ENCODE measurements at places on chromosomes 12 and 14.

- DNase-seq = no peak
Observed at GRCh38 chr14:52692248-52692962, 3.0 kb downstream of the ERO1A start.

DNA sequence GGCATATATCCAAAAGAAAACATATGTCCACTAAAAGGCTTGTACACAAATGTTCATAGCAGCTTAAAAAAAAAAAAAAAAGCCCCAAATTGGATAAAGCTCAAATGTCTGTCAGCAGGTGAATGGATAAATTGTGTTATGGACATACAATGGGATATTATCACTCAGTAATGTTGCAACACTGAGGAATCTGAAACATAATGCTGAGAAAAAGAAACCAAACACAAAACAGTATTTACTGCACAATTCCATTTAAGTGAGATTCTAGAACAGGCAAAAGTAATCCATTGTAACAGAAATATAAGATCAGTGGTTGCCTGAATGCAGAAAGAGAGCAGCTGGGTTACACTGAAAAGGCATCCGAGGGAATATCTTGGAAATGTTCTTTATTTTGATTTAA is 117.9 kb downstream of the SLC15A5 start:
- no peak for DNase-seq

GRCh38 chr14:90940318-90940962 is 120.0 kb downstream of the RPS6KA5 start:
- no peak for DNase-seq

- no peak for DNase-seq
Observed at GRCh38 chr12:132909030-132909368, 21.6 kb upstream of the CHFR start.

GRCh38 chr14:89288114-89288513 is 128.9 kb downstream of the FOXN3 start:
- no peak for DNase-seq

- no peak for DNase-seq
Observed at GRCh38 chr12:41228066-41228820, 40.1 kb downstream of the PDZRN4 start.

DNA sequence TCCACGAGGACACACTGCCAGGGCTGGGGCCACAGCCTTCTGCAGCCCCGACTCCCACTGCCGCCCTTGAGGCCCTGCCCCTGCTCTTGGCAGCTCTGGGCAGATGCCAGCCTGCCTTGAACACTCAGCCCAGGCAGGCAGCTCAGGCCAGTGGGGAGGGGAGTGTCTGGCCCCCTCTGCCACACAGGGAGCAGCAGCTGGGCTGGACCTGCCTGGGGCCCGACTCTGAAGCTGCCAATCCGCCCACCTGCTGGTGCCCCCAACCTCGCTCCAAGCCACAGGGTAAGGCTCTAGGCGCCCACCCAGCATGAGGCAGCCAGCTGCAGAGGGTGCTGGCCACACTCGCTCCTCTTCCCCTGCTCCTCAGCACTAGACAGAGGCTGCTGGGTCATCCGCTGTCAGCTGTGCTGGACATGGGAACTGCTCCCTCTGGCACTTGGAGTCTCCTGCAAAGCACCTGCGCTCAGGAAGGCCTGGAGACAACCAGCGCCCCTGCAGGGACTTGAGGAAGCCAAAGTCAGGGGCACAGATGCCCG is 24.6 kb upstream of the NUDT14 start:
- no peak for DNase-seq

- no peak for DNase-seq
Observed at GRCh38 chr14:26987744-26988363, 390.0 kb upstream of the NOVA1 start.

DNA sequence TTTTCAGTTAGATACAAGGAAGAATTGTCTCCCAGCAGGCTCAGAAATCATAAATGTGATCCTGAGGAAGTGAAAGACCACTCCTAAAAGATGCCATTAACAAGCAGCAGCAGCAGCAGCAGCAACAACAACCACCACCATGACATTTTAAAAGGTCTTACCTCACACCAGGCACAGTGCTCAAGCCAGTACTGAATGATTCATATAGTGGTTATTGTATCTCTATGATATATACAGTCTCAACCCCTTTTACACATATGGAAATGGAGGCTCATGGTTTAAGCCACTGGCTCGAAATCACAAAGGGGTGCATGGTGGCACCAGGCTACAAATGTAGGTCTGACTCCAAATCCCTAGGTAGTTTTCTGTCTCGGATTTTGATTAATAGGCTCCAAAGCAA is 126.9 kb downstream of the KTN1 start:
- DNase-seq = no peak

- no peak for DNase-seq
Observed at GRCh38 chr12:113066813-113067400, 10.4 kb downstream of the DTX1 start.

DNA sequence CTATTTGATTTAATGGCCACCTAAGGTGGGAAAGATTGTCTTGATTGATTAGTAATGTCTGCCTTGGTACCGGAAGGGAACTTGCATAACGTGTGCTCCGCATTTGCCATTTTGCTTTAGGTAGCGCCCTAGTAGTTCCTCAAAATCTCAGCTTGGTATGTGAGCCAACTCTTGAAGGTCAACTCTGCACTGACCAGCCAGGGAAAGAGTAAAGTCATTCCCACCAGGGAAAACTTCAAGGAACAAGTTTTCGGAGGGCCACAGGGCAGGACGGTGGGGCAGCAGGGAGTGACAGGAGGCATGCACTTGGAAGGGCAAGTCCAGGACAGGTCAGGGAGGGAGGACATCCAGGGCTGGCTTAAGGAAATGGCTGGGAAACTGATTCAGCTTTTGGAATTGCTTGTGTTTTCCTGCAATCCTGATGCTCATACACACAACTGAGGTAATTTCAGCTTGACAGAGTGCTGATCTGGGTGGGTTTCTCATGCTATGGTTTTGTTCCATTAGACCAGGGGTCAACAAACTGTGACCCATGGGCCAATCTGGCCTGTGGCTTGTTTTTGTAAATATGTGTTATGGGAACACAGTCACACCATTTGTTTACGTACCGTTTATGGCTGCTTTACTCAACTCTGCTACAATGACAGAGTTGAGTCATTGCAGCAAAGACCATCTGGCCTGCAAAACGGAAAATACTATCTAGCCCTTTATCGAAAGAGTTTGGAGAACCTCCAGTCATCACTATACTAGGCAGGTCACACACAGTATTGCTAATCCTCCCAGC is 184.5 kb downstream of the RBM19 start:
- no peak for DNase-seq

DNA sequence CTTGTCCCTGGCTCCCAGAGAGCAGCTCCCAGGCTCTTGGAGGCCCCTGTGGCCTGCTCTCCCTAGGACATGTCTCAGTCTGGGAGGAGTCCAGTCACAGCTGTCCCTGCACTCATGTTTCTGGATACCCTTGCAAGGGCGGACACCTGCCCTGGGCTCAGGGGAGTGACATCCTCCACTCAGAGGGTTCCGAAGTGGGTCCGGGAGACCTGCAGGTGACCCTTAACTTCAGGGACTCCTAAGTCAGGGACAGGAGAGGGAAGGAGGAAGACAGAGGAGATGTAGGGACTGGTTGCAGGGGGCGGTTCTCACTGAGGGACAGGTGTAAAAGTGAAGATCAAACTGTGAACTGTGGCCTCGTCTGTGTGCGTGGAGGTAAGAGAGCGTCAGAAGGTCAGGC is 37.6 kb downstream of the CACNA2D4 start:
- DNase-seq = no peak

GRCh38 chr14:44438221-44438620 is 68.9 kb downstream of the FSCB start:
- DNase-seq = no peak

- no peak for DNase-seq
Observed at GRCh38 chr14:29817767-29818405, 109.8 kb downstream of the PRKD1 start.

GRCh38 chr14:105430565-105430964 is 10.9 kb downstream of the MTA1 start:
- no peak for DNase-seq

- DNase-seq = no peak
Observed at GRCh38 chr12:77299001-77299400, 233.6 kb upstream of the E2F7 start.

DNA sequence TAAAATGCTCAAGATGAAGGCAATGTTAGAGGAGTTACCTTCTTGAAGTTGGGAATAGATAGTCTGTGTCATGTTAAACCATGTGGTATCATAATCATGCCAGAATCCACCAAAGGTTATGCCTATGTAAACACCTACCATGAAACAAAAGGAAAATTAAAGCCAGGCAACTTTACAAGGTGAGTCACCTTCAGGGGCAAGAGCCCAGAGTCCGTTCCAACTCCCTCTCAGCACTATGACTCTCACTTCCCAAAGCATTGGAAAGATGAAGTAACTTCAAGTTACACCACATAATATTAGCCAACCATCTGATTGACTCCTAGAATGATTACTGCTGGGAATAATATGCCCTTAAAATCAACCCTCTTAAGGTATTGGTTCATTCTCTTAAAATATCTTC is 38.5 kb downstream of the CATSPERB start:
- no peak for DNase-seq

DNA sequence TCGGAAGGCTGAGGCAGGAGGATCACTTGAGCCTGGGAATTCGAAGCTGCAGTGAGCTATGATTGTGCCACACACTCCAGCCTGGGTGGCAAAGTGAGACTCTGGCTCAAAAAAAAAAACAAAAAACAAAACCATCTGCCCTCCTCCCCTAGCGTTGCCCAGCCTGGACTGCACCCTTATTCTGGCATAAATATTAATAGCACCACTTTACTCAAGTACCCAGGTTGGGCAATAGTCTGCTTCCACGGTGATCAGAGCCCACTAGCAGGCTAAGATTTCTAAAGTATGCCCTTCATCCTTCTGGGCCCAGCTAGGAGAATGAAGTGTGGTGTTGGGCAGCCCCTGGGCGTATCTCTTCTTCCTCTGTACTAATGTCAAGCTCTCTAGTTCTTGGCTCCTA is 33.3 kb downstream of the KCTD10 start:
- DNase-seq = no peak

GRCh38 chr14:20606190-20606901 is 15.2 kb upstream of the RNASE12 start:
- DNase-seq = no peak

GRCh38 chr12:4228122-4228580 is 45.4 kb upstream of the CCND2 start:
- DNase-seq = no peak

GRCh38 chr12:28413460-28414109 is 223.3 kb downstream of the CCDC91 start:
- DNase-seq = no peak

- no peak for DNase-seq
Observed at GRCh38 chr14:95290871-95291431, 28.8 kb downstream of the CLMN start.

GRCh38 chr14:44168566-44168965 is 338.5 kb downstream of the FSCB start:
- DNase-seq = no peak

DNA sequence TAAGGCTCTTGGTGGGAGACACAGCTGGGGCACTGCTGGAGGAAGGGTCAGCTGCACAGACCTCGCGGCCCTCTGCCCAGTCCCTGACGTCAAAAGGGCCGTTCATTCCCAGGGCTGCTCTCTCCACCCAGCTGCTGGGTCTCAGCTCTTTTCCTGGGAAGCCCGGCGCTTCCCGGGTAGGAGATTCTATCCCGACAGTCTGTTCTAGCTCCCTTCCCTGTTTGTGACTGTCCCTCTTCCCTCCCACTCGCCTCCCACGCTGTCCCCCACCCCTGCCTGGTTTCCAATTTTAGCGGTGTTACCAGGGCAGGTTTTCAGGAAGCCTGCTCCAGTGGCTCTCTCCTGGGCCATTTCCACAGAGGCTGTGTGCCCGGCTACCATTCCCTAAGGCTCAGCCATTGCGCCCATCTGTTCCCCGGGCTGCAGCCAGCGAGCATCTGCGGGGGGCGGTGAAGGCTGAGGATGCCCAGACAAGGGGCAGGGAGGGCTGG is 186.6 kb downstream of the CACNA1C start:
- no peak for DNase-seq

DNA sequence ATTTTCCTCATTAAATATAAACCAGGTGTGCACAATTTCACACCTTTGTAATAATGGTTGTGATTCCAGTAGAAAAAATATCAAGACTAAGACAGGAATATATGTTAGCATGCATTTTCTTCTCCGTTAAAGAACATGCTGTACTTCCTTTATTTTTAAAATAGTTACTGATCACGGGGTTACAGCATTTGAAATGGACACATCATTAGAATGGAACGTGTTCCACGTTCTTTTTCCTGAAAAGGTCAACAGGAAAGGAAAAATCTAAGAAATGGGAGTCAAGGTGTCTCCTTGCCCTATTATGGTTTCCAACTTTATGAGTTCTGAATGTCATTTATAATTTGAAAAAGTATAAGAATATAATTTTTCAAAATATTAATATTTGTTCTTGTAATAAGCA is 1325.7 kb downstream of the SLC16A7 start:
- no peak for DNase-seq

All from stimulated activated CD4-positive, alpha-beta T cell treated with anti-CD3 and anti-CD28 coated beads, Interleukin-1b, Interleukin-23, amount 100 ng/mL, for 24 hours (primary cell).